ENCODE measurements at places on chromosomes 6 and 20.

DNA sequence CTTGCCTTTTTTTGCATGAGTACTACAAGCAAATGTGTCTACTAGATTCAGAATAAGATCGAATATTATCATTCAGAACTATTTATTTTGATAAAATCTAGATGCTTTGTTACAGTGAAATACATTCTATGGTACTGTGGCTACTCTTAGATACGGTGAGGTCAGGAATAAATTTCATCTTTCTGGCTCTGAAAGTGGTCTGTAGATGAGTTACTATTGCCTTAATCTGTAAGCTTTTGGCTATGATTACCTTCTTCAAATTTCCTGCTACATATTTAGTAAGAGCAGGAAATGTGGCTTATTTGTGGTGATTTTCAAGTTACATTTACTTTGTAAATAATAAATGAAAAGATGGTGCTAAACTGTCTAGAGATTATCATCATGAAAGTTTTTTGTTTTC lies 50.0 kb downstream of the SCAF8 start:
- DNase-seq, result no peak

DNA sequence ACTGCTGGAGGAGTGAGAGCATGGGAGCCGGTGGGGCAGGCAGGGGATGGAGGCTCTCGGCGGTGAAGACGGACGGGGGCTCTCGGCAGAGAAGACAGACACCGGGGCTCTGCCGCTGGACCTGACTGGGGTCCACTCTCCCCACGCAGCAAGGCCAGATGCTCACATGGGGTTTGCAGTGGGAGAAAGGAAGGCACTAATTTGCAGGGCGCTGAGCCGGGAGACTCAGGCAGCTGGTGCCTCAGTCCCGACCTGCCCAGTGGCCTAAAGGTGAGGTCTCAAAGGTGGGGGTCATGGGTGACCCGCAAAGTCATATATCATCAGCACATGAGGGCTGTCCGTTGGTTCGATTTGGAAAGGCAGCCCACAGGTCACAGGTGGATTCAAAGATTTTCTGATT lies 187.3 kb downstream of the ERMARD start:
- DNase-seq, result no peak

- DNase-seq, result no peak
Observed at GRCh38 chr20:44187054-44187771, at the start of gene JPH2. JPH2 (minus strand) TSS chr20:44187188; CDS start chr20:44186705, 483 bp downstream.

- DNase-seq, result no peak
Observed at GRCh38 chr6:90896075-90896547, 309.2 kb upstream of the MAP3K7 start.

GRCh38 chr6:119284861-119285521 lies 64.6 kb downstream of the MAN1A1 start:
- DNase-seq, result no peak
